ENCODE measurements at places on chromosomes 3 and 15.

GRCh38 chr15:57698243-57698642 is 8.3 kb upstream of the POLR2M start:
- DNase-seq, result no peak

- DNase-seq, result no peak
Observed at GRCh38 chr15:42719043-42719442, 17.9 kb downstream of the CDAN1 start.

DNA sequence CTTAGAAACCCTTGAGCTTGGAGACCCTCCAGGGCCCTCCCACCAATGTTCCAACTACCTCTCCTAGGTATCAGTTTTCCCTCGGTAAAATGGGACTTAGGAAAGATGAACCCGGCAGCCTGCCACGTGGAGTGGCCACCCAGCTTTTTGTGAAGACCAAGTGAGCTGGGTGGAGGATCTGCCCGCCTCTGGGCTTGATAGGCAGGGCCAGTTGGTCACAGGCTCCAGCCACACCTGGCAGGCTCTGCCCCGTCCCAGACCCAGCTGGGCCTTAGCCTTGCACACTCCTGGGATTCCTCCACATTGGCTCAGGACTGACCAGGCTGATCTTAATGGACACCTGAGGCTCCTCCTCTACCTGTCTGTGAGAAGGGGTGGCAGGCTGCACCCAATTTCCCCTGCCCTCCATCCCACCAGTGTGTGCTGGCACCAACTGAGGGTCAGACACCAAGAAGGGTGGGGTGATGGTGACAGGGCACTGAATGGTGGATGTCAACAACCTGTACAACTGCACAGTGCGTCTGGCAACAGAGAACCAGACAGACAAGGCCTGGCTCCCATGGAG is 761 bp upstream of the GRIP2 start:
- no peak for DNase-seq

DNA sequence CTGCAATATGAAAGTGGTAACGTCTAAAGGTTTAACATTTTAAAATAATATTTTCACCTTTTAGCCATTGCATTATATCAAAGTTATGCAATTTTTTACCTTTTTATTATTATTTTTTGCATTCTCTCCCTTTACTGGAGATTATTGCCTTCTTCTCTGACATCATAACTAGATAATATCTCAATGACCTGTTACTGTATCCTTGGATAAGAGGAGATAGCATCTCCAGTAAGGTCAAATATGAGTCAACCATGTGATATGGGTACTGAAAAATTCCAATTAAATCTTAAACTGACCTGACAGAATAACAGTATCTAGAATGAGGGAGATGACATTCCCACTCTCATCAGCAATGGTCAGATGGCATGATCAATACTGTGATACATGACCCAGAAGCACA is 108.3 kb downstream of the ZBTB20 start:
- no peak for DNase-seq

GRCh38 chr3:43689766-43690399 is 855 bp upstream of the ABHD5 start:
- DNase-seq, result no peak

DNA sequence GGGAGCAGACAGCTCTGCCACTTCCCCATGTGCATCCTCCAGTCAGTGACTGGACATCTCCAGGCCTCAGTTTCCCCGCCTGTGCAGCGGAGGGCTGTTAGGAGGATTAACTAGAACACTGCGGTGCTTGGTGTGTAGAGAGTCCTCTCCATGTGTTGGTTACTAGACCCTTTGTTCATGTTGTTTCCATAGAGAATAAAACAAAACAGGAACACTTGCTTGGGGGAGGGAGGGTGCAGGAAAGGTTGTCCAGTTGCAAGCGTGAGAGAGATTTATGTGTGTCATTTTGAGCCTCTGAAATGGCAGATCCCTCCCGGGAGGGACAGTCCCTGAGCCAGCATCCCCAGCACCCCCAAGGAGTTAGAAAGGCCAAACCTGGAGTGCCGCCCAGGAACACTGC is 184.0 kb upstream of the LYSMD4 start:
- no peak for DNase-seq

- DNase-seq, result no peak
Observed at GRCh38 chr3:43373560-43373928, 87.2 kb downstream of the SNRK start.

GRCh38 chr3:122794779-122795673 is at the start of gene SLC49A4:
Gene SLC49A4, plus strand, starts transcription at chr3:122795069. Its CDS starts 124 bp downstream, at chr3:122795193.
- peak; percentile 70 for DNase-seq

- no peak for DNase-seq
Observed at GRCh38 chr3:151460774-151461450, at the start of gene IGSF10. Gene IGSF10, minus strand, starts transcription at chr3:151461061. Its CDS starts 2,352 bp downstream, at chr3:151458709.

- DNase-seq, result no peak
Observed at GRCh38 chr3:100245927-100246326, 14.9 kb upstream of the TBC1D23 start.

- peak; percentile 5 for DNase-seq
Observed at GRCh38 chr15:25173241-25174028, 218.6 kb downstream of the SNRPN start.

DNA sequence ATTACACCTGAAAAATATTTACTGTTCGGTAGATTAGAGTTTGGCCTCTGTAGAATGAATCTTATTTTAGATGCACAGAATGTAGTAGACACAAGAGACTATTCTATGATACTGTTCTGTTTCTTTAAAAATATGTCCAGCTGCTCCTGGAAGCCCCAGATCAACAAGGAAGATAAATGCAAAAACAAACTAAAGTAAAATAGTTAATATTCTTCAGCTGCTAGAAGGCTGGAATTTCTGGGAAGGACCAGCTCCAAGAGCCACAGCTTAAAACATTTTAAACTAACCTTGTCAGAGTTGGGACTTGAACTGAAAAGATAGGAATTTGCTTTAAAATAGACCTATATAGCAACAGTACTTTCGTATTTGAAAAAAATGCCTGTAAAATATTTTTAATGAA is 277.9 kb downstream of the PTPRG start:
- no peak for DNase-seq

- DNase-seq, result no peak
Observed at GRCh38 chr3:188256758-188257157, 102.8 kb downstream of the LPP start.

DNA sequence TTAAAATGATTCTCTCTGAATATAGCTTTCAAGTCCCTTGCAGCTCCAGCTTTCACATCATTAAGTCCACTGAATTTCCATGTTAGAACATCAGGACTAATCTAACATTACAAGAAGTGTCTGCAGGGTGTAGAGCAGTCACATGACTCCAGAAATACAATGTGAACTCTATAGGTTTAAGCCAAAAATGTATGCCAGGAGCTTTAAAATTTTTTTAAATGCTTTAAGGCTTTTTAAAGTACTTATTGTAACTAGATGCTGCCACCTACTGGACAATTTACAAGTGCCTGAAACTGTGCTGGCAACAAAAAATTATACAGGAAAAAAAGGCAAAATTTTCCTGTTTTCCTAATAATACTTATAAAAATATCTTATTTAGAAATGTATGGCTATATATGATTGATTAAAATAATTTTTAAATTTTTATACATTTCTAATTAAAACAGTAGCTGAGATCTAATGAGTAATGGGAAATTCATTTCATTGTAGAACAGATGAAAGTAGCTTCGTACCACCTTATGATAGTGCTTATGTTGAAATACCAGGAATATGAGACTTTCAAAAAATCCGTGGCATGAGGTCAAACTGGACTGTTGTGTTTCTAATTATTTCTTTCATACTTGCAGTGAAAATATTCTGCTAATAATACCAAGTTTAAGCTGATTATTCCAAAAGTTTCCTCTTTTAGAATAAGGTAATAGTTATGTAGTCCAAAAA is 25.7 kb downstream of the FSIP1 start:
- DNase-seq, result no peak

GRCh38 chr3:135690664-135691063 is 274.9 kb upstream of the PPP2R3A start:
- DNase-seq, result no peak

GRCh38 chr15:41933771-41934170 is 38.6 kb downstream of the EHD4 start:
- DNase-seq, result no peak

DNA sequence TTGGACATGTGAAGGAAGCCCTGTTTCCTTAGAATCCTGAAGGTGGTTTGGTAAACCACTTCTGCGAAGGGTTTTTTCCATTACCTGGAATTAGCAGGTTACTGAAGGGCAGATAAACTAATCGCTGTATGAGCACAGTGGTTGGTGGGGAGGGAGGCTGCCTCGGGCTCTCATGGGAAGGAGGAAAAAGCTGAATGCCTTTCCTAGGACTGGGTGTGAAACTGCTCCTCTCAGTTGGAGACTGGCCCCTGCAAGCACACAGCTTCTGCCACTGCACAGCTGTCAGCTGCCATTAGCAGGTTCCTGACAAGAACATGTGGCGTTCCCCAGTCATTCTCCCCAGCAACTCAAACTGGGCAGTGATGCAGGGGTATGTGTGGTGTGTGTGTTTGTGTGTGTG is 376.3 kb downstream of the GAP43 start:
- DNase-seq, result no peak

GRCh38 chr3:136751316-136752171 is 634 bp downstream of the STAG1 start:
- DNase-seq, result peak; percentile 57

DNA sequence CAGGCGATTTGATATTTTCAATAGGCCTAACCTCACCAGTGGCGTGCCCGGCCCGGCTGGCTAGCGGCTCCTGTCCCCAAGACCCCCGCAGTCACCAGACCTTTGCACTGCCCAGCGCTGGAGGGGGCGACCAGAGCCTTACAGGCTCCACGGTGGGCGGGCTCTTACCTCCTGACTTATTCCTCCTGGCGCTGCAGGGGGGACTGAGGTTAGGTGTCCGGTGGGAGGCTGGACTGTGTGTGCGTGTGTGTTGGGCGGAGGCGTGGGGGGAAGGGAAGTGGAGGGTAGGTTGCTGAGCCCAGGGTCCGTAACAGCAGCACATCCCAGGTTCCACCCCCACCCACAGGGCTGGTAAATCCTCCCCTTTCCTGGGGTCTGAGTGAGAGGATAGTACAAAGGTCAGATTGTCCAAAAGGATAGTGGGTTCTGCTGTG is 27.5 kb upstream of the THRB start:
- DNase-seq, result no peak

GRCh38 chr3:70822669-70823068 is 510.2 kb upstream of the MDFIC2 start:
- DNase-seq, result no peak

DNA sequence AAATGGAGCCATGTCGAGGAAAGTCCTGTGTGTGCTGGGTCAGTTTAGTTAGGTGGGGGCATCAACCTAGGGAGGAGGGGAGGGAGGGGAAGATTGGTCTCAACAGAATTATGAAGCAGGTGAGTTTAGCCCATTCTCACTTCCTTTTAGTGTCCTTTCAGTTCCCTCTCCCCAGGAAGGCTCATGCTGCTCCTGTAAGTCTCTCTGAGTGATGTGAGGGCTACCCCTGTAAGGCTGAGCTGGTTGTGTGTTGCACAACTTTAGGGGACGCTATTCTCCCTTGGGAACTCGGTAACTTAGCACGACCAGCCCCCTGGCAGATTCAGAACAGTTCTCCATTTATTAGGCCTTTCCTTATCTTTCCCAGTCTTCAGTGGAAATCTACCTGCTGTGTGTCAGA is 21.2 kb downstream of the IL5RA start:
- no peak for DNase-seq

DNA sequence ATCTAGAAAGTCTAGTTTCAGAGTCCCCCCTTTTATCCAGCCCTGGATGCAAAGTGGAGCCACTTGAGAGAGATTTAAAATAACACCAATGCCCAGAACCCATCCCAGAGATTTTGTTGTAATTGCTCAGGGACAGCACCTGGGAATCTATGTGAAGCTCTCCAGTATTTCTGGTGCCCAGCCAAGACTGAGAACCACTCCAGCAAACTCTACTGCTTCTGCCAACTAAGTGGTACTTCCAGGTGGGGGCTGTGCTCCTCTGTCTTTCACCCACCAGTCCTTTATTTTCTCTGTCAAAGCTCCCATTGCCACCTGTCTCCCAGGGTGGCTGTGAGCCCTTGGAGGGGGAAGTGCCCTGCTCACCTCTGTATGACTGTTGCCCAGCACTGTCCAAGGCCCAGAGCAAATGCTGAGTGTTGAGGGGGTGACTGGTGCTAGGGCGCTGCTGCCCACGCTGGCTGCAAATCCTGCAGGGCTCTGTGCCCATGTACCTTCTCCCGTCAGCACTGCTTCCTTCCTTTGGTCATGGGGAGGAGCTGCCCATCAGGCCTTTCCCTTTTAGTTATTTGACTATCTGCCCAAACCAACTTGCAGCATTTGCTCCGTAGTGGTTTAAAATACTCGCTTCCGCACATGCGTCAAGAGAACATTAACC is 9.4 kb downstream of the CLSTN2 start:
- DNase-seq, result no peak

GRCh38 chr3:5332270-5332956 is 144.9 kb downstream of the EDEM1 start:
- no peak for DNase-seq

DNA sequence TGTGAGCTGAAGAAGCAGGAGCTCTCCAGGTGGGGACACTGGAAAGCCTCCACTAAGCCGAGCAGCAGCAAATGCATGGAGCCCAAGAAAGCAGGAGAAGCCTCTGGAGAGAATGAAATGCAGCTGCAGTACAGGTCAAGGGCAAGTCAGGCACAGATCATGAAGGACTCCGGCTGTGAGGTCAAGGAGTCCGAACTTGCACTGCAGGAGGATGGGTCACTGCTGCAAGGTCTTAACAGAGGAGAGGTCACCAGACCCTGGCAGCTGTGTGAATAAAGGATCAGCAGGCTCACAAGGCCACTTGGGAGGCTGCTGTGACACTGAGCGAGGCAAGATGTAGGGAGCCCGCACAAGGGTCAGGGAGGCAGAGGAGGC is 24.7 kb upstream of the SLC41A3 start:
- no peak for DNase-seq

GRCh38 chr15:57382215-57382614 is 5.9 kb downstream of the CGNL1 start:
- DNase-seq, result no peak

DNA sequence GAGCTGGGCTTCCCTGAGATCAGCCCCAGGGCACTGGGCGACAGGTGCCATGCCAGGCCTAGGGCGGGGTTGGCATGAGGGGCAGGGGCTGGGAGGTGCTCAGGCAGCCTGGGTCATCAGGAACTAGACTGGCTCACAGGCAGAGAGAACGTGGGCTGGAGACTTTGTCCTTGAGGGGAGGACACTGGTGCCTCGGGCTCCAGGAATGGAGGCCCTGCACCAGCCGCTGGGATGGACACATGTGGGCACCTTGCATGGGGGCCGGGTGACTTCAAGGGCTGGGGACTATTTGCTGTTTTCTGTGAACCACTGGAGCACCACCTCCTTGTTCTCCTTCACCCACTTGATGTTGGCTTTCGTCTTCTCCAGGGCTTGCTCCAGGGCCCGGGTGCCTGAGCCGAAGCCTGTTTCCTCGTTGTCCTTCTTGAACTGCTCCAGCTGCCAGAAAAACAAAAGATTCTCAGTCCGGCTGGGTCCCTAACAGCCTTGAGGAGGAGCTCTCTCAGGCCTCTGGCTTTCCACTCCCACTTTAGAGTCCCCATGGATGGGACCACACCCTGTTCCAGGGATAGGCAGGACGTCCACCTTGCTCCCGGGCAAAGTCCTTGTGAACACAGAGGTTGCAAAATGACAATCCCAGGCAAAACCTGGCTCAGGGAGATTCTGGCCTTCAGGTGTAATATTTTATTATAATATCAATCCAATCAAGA is 9.1 kb downstream of the MESP2 start:
- DNase-seq, result peak; percentile 60

Data from breast epithelium (tissue), 4 donors.